ENCODE measurements at places on chromosomes 5 and 9. TPM values are rescaled to one million over a fixed set of nuclear protein-coding genes. Genes with fewer than 3 reads are reported as not detected.

The PCDHGC4 gene
- total RNA-seq: 1.5 TPM

The GPR21 gene
- total RNA-seq: 0.50 TPM

The OR13F1 gene
- total RNA-seq: not detected

The ST8SIA4 gene
- total RNA-seq: 6.0 TPM

The RGS7BP gene
- 1.4 TPM for total RNA-seq

The PTGES gene
- 26.4 TPM for total RNA-seq

- H3K27ac ChIP-seq: no peak overlapping the region
- no peaks in the 10 kb centered on the region for H3K4me1 ChIP-seq
- no peaks in the 10 kb centered on the region for H3K36me3 ChIP-seq
- H3K27me3 ChIP-seq: no peaks in the 10 kb centered on the region
- no peak for DNase-seq
Measured at GRCh38 chr9:106941916-106942315, 79.0 kb downstream of the ZNF462 start.

- H3K4me3 ChIP-seq: no peak overlapping the region
- H3K27me3 ChIP-seq: peaks cover 28% of the 10 kb centered on the region
- DNase-seq: no peak
Measured at GRCh38 chr9:105658351-105658750, 3.9 kb upstream of the TAL2 start.

DNA sequence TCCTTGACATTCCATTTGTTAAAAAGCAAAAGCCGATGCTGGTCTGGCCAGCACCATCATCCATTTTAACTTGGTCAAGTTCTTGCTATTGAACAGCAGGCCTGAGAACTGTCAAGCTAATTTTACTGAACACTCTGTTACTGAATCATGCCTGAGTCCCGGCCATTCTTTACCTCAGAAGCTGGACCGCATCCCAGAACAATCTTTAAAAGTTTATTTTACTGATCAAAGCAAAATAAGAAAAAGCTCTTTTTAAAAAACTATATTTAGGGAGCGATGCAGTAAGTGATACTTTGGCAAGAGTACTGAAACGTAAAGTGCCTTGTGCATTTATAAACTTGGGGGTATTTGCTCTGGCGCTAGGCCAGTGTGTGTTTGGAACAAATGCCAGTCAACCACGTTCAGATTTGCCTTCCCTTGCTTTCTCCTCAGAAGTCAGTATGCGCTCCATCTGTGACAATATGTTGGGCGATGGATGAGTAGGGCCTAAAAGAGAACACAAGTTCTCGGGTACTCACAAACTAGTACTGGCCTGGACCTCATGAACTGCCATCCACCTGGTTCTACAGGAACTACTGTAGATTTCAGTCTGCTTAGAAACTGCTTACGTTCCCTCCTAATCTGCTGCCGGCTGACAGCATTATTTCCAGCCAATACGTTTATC, 161.9 kb downstream of the MAPKAP1 start:
- peak overlapping the region; percentile 46 for H3K27ac ChIP-seq
- no peaks in the 10 kb centered on the region for H3K27me3 ChIP-seq
- no peak overlapping the region for H3K4me3 ChIP-seq
- peak; percentile 59 for DNase-seq
- H3K36me3 ChIP-seq: no peaks in the 10 kb centered on the region
- peaks cover 5% of the 10 kb centered on the region for H3K4me1 ChIP-seq

- H3K27ac ChIP-seq: no peak overlapping the region
- no peaks in the 10 kb centered on the region for H3K36me3 ChIP-seq
- H3K27me3 ChIP-seq: no peaks in the 10 kb centered on the region
- peaks cover 17% of the 10 kb centered on the region for H3K4me1 ChIP-seq
- H3K4me3 ChIP-seq: no peak overlapping the region
Measured at GRCh38 chr5:134432174-134432573, 20.5 kb upstream of the CDKN2AIPNL start.

DNA sequence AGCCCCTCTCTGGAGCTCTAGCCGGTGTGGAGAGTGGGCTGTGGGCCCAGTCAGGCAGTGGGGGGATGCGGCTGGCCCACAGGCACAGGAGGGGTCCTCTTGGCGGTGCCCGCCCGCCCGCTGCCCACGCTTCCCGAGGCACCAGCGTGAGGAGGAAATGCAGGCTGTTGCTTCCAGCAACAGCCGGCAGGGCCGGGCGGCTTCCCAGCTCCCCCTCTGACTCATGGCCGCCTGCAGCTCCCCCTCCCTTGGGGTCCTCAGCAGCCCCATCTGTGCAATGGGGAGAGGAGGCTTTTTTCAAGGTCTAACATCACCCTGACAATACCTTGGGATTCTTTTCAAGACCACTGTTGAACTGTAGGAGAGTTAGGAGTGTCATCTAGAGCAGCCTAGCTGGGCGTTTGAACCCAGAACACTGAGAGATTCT, 10.4 kb downstream of the CXXC5 start:
- H3K27ac ChIP-seq: peak overlapping the region; percentile 82
- H3K4me3 ChIP-seq: no peak overlapping the region
- peaks cover 82% of the 10 kb centered on the region for H3K4me1 ChIP-seq
- H3K27me3 ChIP-seq: no peaks in the 10 kb centered on the region
- H3K36me3 ChIP-seq: no peaks in the 10 kb centered on the region
- no peak for DNase-seq

GRCh38 chr5:87401626-87402025, 11.1 kb downstream of the CCNH start:
- H3K4me3 ChIP-seq: no peak overlapping the region
- H3K4me1 ChIP-seq: no peaks in the 10 kb centered on the region
- H3K27me3 ChIP-seq: no peaks in the 10 kb centered on the region
- no peaks in the 10 kb centered on the region for H3K36me3 ChIP-seq

- no peaks in the 10 kb centered on the region for H3K4me1 ChIP-seq
- H3K4me3 ChIP-seq: no peak overlapping the region
- H3K27me3 ChIP-seq: no peaks in the 10 kb centered on the region
- no peak overlapping the region for H3K27ac ChIP-seq
Measured at GRCh38 chr5:5581080-5581479, 158.6 kb downstream of the ICE1 start.

DNA sequence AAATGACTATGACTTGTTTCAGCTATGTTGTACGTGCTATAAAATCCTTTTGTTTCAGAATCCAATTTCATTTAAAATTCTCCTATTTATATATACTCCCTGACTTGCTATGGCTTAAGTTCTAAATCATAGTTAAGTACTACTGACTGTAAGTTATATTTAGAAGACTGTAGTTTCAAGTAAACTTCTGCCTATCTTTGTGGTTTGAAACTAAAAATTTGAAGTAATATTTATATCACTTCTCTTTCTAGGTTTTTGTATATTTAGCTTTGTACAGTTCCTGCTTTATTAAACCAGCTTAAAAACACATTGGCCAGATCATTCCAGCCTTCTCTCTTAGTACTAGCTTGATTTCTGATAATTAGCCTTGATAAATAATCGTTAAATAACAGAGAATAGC, 196.3 kb downstream of the MLLT3 start:
- no peak for DNase-seq
- H3K4me1 ChIP-seq: peaks cover 4% of the 10 kb centered on the region
- H3K36me3 ChIP-seq: no peaks in the 10 kb centered on the region
- no peak overlapping the region for H3K27ac ChIP-seq

- no peaks in the 10 kb centered on the region for H3K27me3 ChIP-seq
- no peaks in the 10 kb centered on the region for H3K36me3 ChIP-seq
- peaks cover 11% of the 10 kb centered on the region for H3K4me1 ChIP-seq
- DNase-seq: no peak
Measured at GRCh38 chr9:106932178-106932577, 69.2 kb downstream of the ZNF462 start.

DNA sequence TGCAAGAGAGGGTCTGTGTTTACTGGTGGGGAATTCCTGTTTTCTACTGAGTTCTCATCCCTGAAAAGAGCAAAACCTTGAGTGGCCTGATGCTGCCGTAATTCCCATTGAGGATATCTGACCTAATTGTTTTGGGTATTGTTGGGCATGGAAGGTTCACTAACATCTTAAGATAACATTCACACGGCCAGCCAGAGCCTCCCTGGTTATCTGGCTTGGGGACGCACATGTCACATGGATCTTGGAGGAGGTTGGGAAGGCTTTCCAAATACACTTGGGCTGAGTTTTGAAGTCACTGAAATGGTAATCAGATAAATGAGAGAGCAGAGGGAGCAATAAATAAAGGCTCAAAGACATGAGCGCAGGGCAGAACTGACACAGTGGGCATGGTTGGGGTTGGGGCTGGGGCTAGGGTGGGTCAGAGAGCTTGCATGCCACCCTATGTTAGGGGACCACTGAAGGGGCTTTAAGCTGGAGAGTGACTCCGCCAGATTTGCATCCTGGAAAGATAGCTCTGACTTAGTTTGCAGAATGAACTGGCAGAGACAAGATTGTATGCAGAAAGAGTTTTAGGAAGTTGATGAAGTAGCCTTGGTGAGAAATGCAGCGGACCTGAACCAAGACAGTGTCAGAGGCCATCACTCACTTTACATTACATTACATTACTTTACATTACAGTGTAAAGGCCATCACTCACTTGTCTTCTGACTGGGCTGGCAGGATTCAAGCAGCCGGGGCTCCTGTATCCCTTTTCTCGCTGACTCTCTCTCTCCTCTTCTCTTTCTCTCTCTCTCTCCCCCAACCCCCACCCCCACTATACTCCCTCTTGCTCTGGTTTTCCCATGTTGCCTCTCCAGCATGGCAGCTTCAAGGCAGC, 24.2 kb downstream of the SLC1A1 start:
- H3K4me3 ChIP-seq: no peak overlapping the region
- H3K27ac ChIP-seq: no peak overlapping the region
- no peak for DNase-seq
- H3K4me1 ChIP-seq: peaks cover 7% of the 10 kb centered on the region

GRCh38 chr5:119808024-119808423, 178.7 kb downstream of the FAM170A start:
- H3K27me3 ChIP-seq: no peaks in the 10 kb centered on the region
- no peaks in the 10 kb centered on the region for H3K36me3 ChIP-seq
- H3K4me1 ChIP-seq: no peaks in the 10 kb centered on the region

DNA sequence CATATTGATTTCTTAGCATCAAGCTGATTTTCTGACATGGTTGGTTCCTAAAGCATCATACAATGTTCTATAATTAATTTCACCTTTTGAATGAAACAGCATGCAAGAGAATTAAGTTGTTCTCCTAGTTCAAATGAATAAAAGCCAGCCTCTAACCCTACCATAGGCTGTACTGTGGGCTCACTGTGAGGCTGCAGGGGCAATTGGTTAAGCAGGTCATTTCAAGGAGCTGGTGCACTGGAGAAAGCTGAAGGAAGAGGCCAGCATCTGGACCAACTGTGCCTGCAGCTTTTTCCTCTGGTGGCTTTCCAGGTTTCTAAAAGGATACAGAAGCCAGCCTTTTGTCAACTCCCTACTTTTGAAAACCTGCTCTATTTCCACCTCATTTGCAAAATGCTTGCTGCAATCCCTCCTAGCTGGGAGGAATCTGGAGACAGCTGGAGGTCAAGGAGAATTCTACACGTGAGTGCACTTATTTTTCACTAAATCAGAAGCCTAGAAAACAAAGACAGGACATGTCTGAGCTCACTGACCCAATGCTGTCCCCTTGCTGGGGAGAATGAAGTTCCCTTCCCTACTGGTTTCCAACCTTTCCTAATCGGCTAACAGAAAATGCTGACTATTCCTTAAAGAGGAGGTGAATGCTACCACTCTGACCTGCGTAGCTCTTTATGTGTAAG, 158.9 kb downstream of the APBA1 start:
- no peaks in the 10 kb centered on the region for H3K27me3 ChIP-seq
- DNase-seq: no peak
- no peaks in the 10 kb centered on the region for H3K36me3 ChIP-seq

DNA sequence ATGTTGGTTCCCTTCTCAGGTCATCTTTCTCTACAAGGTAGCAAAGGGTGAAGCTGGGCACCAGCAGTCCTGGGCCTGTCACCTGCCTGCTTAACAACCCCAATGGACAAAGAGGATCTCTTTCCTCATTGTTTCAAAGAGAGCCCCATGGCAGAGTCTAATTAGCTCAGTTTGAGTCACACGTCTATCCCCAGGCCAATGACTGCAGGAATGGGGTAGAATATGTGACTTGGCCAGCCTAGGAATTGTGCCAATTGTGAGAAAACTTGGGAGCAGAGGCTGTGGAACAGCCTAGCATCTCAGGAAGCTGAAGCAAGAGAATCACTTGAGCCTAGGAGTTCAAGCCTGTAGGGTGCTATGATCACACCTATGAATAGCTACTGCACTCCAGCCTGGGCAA, 3.6 kb upstream of the RAPGEF1 start:
- peak overlapping the region; percentile 74 for H3K27ac ChIP-seq
- peaks cover 3% of the 10 kb centered on the region for H3K4me1 ChIP-seq
- no peaks in the 10 kb centered on the region for H3K27me3 ChIP-seq
- no peaks in the 10 kb centered on the region for H3K36me3 ChIP-seq
- DNase-seq: no peak
- no peak overlapping the region for H3K4me3 ChIP-seq
